ENCODE measurements at places on chromosomes 4 and X.

DNA sequence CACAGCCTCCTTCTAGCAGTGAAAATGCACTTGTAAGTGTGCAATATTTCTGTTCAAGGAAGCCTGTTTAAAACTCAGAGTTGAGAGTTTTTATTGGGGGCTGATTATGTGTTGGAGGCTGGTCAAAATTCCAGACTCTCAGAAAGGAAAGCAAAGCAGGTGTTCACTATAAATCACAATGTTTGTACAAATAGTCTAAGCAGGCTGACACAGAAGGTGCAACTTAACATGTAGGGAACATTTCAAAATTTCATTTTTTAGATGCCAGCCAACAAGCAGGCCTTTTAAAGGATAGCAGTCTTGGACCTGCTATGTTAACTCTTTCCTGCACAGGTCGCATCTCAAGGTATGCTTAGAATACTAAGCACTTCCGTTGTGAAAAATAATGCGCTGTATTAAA, 112.3 kb upstream of the IL13RA1 start:
- no peak for DNase-seq

GRCh38 chr4:114807357-114807756, 208.8 kb downstream of the UGT8 start:
- DNase-seq = no peak

DNA sequence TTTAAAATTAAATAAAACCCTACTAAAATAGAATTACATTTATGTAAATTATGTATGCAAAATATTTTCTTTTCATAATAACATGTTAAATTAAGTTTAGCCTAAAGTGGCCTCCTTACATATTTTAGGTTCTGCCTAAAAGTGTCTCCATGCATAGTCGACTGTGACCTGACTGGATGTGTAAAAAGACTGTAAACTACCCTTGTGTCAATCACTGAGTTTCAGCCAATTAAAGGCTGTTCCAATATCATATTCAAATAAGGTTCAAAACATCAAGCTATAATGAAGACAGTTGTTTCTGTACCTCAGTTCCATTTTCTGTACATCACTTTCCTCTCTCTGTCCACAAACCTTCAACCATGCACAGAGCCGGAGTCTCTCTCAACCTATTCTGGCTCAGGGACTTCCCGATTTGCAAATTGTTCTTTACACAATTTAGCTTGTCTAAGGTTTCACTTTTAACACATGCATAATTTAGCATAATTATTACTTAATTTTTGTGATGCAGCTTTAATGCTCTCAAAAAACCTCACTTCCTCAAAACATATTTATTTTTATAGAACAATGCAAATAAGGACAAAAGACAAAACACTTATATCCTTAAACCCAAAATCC, 60.1 kb downstream of the SH3RF1 start:
- DNase-seq = no peak

DNA sequence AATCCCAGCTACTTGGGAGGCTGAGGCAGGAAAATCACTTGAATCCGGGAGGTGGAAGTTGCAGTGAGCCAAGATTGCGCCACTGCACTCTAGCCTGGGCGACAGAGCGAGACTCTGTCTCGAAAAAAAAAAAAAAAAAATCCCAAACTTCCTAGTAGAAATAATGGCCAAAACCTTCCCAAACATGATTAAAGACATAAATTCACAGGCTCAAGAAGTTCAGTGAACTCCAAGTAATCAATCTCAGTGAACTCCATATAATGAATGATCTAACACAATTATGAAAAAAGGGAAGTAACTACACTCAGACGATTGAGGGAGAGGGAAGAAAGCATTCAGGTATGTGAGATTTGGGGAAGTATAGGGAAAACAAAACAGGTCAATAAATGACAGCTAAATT, 6.5 kb downstream of the FUNDC1 start:
- DNase-seq = no peak

GRCh38 chr4:162732876-162733275, 433.8 kb downstream of the NAF1 start:
- no peak for DNase-seq

- no peak for DNase-seq
Measured at GRCh38 chrX:118355225-118355920, 9.5 kb downstream of the WDR44 start.

GRCh38 chr4:2393353-2394270, 24.8 kb downstream of the ZFYVE28 start:
- no peak for DNase-seq

DNA sequence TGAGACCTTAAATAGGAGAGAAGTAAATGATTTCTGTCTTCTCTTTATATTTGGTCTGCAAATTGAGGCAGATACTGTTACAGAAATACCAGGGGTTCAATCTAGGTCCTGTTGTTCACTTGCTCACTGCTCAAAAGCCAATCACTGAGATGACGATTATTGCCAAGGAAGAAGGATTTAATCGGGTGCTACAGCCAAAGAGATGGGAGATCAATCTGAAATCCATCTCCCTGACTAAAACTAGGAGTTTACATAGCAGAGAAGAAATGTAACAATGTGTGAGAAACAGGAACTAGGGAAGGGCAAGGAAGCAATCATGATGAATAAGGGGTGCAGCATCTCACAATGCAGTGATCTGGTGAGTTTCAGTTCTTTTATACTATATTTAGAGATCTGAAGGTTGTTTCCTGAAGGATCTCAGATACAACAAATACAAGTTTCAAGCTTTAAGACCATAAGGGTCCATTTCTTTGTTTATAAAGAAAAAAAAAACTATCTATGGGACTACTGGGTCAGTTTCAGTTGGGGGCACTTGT, 117.9 kb upstream of the FAM9B start:
- no peak for DNase-seq

DNA sequence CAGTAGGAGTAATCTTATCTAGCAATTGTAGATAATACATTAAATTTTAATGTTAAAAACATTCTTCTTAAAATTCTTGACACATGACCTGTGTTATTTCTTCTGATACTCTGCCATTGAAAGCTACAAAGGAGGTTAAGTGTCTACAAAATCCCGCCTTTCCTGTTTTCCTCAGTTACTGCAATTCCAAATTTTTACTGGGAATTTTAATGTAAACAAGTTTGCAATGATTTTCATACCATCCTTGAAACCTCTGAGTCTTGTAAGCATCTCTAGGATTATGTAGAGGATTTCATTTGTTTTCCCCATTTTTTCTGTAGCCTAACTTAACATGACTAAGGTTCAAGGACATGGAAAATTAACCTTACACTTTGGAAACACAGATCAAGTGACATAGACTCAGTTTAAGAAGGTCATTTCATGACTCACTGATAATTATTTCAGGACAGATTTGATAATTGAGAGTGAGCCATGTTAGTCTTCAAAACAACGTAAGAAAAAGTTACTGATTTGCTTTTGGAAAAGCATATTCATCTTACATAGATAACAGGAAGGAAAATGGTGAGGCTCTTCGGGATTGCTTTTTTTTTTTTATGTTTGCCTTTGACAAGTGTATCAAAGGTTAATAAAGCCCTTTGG, 39.6 kb upstream of the PDLIM5 start:
- DNase-seq = no peak

Data from hematopoietic multipotent progenitor cell treated with erythropoietin and hydrocortisone succinate and interleukin-3 and kit ligand, for 15 days (in vitro differentiated cells).